AG08395 (cell line): ENCODE measurements at places on chromosomes 12 and 14.
A peak's percentile ranks its signal among the peaks of the same experiment; 100 is the strongest.

GRCh38 chr12:50249464-50250182 is 33.7 kb downstream of the LIMA1 start:
- no peak for DNase-seq

- DNase-seq, result no peak
Observed at GRCh38 chr12:84077679-84078078, 834.9 kb downstream of the SLC6A15 start.

- no peak for DNase-seq
Observed at GRCh38 chr12:113710216-113710615, 238.5 kb upstream of the LHX5 start.

GRCh38 chr14:92754966-92755365 is 6.5 kb upstream of the LGMN start:
- DNase-seq, result no peak

GRCh38 chr14:60632257-60632656 is 17.0 kb downstream of the SIX1 start:
- DNase-seq, result no peak

GRCh38 chr14:75822522-75823141 is 159.2 kb downstream of the TGFB3 start:
- peak; percentile 76 for DNase-seq

- DNase-seq, result peak; percentile 97
Observed at GRCh38 chr14:69611172-69612013, at the start of gene SUSD6. TSS of gene SUSD6 (plus strand) at chr14:69611596. CDS start at chr14:69658593, 46,997 bp downstream.

DNA sequence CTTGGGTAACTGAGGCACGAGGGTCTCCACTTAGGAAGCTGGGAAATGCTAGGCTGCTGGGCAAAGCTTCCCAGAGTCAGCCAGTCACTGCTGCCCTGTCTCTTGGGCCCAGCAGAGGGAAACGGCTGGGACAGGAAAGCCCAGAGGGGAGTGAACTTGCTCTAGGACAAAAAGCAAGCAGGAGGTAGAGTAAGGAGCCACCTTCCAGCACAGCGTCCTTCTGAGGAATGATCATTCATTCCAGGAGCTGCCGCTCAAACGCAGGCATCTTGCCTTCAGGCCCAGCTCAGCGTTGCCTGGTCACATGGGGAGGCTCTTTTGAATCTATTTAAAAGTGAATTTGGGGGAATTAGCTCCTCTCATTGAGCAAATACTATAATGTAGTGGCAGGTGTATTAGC is 118.6 kb downstream of the CRACR2A start:
- DNase-seq, result no peak

DNA sequence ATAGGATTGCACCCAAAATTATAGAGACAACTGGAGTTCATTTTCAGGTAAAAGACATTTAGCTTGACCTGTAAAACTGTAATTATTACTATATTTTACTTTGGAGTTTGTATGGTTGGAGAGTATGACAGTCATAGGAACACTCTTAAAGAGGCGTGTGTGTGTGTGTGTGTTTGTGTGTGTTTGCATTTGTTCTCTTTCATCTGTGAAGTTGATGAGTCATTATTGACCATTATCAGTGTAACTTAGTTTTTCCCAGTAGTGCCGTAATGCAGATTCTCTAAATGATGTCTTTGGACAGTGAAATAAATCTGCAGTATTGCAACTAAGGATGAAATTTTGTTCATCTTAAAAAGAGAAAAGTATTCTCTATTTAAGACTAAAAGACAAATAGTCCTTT is 13.0 kb downstream of the WASHC4 start:
- DNase-seq, result no peak

DNA sequence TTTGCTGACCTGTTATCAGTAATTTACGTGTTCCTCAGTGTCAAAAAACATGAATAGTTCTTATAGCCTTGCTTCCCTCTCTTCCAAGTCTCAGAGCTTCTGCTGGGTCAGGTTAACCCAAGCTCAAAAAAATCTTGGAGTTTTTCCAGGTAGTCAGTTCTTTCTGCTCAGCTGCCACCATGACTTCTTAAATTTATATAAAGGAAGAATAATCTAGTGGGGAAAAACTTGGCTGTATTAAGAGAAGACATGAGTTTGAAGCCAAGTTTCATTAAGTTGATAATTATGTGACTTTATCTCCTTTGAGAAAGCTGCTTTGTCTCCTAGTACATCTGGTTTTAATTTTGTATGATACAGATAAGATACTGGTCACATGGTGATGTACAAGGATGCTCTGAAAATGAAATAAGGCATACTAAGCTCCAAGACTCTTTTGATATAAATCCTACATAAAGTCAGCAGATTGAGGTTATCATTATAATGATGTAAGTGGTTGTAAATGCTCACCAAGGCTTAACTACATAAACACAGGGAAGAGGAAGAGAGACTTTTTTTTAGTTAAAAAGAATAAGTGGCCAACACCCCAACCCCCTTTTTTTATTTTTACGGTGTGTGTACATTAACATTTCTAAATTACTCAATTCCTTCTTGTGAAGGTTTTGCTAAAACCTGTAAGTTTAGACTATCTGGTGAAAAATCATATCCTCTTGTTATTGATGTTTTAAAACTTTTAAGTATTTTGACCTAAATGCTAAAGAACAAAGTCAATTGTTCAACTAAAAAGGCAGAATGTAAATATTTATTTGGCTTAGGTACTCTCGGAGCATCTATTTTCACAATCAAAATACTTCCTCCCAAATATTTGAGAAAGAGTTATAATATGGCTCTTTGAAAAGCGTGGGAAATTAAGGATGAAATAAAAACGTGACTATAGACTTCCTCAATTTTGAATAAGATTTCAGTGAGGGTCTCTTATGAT is 84.1 kb upstream of the SLC38A2 start:
- no peak for DNase-seq
